CD4-positive, alpha-beta T cell treated with Interleukin-6 at 100 ng/mL for 8 hours (primary cell): ENCODE measurements at places on chromosomes 12 and 14.
A peak's percentile ranks its signal among the peaks of the same experiment; 100 is the strongest.

DNA sequence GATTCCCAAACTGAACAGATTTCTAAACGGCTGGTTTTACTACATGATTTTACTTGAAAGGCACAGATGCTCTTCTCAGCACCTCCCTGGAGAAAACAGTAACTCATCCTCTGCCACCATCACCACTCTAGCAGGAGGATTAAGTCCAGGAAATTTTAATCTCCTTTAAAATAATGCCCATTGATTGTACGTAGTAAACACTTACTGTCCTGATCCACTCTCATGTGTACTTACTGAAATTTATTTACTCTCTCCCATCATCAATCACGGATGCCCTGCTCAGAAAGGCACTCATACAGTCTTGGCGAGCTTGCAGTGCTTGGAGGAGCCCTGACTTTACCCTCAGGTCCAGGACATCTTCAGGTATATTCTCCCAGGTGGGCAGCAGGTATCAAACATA is 239.8 kb upstream of the EGLN3 start:
- DNase-seq = no peak

DNA sequence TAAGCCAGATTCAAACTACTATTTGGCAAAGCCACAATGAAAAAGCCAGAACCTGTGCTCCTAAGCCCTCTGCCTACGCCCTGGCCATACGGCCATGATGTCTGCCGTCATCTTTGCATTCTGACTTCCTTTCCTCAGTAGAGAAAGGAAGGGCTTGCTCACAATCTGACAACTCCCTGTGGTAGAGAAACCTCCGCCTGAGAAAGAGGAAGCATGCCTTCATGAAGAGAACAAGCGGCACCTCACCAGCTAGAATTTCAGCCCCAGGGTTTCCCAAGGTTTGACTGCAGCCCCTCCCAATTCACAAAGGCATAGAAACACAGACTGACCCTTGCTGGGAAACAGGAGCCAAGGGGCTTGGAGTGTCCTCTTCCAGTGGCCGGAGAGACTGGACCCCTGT is 25.7 kb downstream of the TEP1 start:
- no peak for DNase-seq

DNA sequence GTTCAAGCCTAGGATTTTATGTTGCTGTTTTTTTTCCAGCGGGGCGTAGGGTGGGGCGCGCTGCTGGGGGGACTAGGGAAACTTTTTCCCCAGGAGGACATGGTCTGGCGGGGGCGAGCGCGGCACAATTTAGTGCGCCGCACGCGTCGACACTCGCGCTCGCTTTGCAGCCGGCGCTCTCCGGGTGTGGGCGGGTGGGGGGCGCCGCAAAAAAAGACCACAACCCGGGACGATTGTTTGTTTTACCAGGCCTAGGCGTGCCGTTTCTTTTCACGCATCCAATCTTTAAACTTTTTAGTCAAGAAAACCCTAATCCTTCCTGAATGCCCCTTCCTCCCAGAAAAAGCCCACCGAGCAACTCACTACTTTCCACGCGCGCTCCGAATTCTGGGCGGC is 865 bp upstream of the ZFP36L1 start:
- DNase-seq = no peak

GRCh38 chr12:92486443-92487137 is 216.2 kb upstream of the PLEKHG7 start:
- DNase-seq = no peak

GRCh38 chr12:122836027-122836921 is 1.0 kb downstream of the HIP1R start:
- peak; percentile 49 for DNase-seq

- no peak for DNase-seq
These were observed 7.8 kb downstream of the PPP1R13B start for GRCh38 chr14:103839579-103839978.

DNA sequence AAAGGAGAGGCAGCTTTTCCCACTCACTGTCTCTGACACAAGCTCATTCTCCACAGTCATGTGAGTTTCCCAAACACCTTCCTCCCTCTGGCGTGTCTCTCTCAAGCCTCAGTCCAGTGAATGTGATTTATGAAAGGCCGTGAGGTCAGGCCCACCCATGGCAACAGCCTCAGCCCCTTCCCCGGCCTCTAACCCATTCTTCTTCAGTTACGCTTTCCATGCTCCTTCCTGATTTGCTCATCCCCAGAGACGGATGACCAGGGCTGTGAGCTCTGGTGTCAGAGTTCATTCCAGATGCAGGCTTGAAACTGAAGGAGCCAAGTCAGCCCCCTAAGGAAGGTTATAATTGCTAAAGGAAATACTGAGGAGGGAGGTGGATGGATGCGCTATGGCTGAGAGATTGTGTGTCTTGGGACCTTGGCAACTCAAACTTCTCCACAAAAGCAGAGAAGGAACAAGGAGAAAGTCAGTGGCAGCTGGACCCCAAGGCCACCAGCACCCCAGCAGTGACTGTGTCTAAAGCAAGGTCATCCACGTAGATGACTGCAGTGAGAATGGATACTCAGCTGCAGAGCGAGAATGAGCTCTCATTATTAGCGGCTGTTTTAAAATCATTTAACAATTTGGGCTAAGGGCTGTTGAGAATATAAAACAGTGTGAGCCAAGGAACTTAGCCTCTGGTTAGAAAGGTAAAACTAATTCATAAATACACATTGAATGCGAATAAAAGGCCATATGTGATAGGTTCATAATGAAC is 84.1 kb downstream of the FBXL14 start:
- no peak for DNase-seq

DNA sequence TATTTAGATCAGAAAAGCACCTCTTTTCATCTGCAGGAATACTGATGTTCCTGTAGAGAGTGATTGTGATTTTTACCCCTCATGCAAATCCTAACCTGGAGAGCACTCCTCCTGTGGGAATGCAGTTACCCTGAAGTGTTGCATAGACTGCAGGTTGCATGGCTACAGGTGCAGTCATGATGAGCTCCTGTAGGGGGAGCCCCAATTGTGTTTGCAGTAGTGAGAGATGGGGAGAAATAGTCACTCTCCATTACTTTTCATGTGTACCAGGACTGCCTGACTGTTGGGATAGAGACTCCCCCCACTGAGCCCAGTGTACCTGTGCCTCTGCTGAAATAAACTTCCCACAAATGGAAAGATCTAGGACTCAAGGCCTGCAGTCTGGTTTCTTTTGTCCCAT is 1086.5 kb downstream of the SLC6A15 start:
- no peak for DNase-seq

DNA sequence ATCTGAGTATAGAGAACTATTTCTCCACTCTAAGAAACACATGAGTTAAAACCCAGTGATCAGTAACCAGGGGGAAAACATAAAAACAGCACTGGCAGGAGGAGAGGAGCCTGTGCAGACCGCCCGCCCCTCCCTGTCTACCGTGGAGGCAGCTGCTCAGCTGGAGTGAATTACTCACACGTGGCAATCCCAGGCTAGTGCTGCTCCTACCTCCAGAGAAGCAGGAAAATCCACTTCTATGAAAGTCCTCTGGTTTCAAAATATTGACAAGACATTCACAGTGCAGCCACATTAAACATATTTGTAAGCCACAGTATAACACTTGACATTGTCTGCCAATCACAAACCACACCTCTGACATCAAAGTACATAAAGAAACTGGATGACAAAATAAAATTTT is 16.7 kb downstream of the TMEM132D start:
- no peak for DNase-seq
